ENCODE measurements at places on chromosomes 11 and 22.
A peak's percentile ranks its signal among the peaks of the same experiment; 100 is the strongest.

DNA sequence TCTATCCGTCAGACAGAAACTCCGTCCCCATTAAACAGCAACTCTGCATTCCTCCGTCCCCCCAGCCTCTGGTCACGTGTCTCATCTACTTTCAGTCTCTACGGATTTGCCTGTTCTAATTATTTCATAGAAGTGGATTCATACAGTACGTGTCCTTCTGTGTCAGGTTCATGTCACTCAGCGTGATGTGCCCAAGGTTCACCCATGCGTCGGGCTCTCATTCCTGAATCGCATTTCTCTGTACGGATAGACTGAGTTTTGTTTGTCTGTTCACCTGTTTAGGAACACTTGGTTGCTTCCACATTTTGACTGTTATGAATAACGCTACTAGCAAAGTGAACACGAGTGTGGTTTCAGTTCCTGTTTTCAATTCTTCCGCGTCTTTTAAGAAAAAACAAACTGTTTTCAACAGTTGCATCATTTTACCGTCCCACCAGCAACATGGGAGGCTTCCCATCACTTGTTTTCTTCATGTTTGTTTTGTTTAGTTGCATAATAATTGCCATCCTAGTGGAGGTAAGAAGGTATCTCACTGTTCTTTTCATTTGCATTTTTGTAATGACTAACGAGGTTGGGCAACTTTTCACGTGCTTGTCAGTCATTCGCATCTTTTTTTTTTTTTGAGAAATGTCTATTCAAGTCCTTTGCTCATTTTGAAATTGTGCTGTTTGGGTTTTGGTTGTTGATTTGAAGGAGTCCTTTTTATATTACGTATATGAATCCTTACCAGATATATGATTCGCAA lies 8.9 kb upstream of the NLRP6 start:
- no peak for DNase-seq

- no peak for DNase-seq
These were observed 436.9 kb downstream of the BUD13 start for GRCh38 chr11:116335891-116336290.

- no peak for DNase-seq
These were observed 1.7 kb upstream of the RNASEH2C start for GRCh38 chr11:65722261-65722660.

DNA sequence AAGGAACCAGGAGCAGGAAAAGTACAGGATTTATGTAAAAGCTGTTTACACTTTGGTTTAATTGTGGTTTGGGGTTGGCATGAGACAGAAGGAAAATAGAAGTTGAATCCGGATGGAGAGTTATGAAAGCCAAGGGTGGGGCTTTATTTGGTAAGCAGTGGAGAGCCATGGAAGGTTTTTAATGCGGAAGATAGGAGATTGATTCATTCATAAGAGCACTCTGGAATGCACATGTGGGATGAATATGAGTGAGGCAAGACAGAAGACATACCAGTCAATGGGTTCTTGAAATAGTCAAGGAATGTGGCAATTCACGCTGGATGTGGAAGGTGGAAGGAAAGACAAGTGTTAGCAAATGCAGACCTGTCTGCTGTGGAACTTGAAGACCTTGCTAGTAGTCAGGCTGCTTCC lies 9.3 kb upstream of the GLB1L3 start:
- no peak for DNase-seq

GRCh38 chr11:19595840-19596751 lies 116.5 kb upstream of the NAV2 start:
- DNase-seq: no peak

GRCh38 chr11:17744151-17744940 lies 9.8 kb downstream of the KCNC1 start:
- no peak for DNase-seq

GRCh38 chr22:44616882-44617655 lies 84.9 kb upstream of the PRR5 start:
- no peak for DNase-seq

- no peak for DNase-seq
These were observed 80.0 kb downstream of the C11orf91 start for GRCh38 chr11:33620423-33621171.

DNA sequence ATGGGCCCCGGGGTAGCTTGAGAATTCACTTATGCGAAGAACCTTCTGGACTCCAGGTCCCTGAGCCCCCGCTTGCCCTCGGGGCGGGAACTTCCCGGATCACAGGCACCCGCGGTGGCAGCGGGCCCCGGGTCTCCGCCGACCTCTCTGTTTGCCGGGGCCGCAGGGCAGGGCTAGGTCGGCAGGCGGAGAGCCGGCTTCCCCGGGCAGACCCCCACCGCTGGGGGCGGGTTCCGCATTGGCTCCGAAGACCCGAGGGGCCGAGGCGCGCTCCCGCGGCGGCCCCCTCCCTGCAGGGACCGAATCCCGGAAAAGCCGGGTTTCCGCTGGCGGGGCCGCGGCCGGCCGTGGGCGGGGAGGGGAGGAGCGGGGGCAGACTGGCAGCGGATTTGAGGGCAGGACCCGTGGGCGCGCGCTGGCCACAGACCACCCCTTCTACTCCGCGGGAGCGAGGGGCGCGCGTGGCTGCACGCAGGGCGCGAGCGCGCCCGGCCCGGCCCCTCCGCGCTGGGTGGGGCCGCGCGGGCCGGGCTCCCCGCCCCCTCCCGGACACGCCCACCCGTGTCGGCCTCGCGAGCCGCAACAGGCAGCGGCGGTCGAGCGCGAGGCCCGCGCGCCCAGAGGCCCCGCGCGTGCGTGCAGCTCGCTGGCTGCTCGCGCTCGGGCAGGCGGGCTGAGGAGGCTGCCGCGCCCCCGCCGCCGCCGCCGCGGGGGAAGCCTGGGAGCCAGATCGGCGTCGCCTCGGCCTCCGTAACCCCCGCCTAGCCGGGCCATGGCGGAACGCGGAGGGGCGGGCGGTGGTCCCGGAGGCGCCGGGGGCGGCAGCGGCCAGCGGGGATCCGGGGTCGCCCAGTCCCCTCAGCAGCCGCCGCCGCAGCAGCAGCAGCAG lies at the start of gene PACS1:
TSS of gene PACS1 (plus strand) at position 558 of the 889 bp plus-strand sequence. CDS start at position 773, 215 bp downstream.
- peak; percentile 65 for DNase-seq
